ENCODE measurements at places on chromosomes 13 and 19.

- no peak for DNase-seq
Observed at GRCh38 chr19:57802269-57802668, 12.4 kb downstream of the ZNF552 start.

- no peak for DNase-seq
Observed at GRCh38 chr13:29279356-29280254, 315.9 kb downstream of the SLC7A1 start.

- peak; percentile 25 for DNase-seq
Observed at GRCh38 chr19:11551603-11552235, 7.3 kb downstream of the ELOF1 start.

- no peak for DNase-seq
Observed at GRCh38 chr13:43269037-43269481, 245.7 kb downstream of the DNAJC15 start.

DNA sequence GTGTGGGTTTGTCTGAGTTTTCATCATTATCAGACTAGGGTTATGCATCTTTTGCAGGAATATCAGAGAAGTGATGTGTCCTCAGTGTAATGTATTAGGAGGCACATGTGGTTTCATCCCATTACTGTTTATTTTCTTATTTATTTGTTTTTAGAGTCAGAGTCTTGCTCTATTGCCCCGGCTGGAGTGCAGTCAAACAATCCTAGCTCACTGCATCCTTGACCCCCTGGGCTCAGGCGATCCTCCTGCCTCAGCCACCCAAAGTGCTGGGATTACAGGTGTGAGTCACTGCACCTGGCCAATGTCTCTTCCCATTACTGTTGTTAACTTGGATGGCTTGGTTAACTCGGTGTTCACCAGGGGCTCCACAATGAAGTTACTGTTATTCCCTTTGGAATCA, 67.4 kb downstream of the MAP4K1 start:
- no peak for DNase-seq

GRCh38 chr19:12544401-12544876, 6.8 kb downstream of the ZNF564 start:
- no peak for DNase-seq

GRCh38 chr19:3003046-3003445, 25.7 kb downstream of the TLE6 start:
- no peak for DNase-seq

GRCh38 chr13:59715611-59716010, 448.1 kb downstream of the DIAPH3 start:
- DNase-seq, result no peak

- DNase-seq, result no peak
Observed at GRCh38 chr13:29994911-29995595, 144.6 kb upstream of the UBL3 start.

GRCh38 chr19:35775046-35775297, 392 bp upstream of the ARHGAP33 start:
- DNase-seq, result no peak

GRCh38 chr19:44718441-44719261, 19.7 kb downstream of the CEACAM16 start:
- DNase-seq, result no peak

GRCh38 chr19:50835785-50836542, 2.6 kb upstream of the KLK15 start:
- peak; percentile 43 for DNase-seq

DNA sequence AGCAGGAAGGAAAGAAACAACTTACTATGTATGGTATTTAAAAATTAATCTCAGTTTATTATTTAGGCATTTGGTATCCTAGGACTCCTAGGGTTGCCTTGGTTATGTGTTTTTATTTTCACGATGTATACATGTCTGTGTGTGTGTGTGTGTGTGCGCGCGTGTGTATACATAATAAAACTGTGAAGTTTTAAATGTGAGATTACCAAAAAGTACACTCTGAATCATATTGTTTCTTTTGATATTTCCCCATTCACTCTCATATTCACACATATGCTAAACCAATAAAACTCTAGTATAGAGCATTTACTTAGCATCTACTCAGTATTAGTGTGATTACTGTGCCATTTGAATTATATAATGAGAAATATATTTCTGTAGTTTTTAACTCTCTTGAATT, 30.8 kb upstream of the NDFIP2 start:
- DNase-seq, result no peak

- DNase-seq, result no peak
Observed at GRCh38 chr19:43318796-43319314, 34.6 kb upstream of the CD177 start.

DNA sequence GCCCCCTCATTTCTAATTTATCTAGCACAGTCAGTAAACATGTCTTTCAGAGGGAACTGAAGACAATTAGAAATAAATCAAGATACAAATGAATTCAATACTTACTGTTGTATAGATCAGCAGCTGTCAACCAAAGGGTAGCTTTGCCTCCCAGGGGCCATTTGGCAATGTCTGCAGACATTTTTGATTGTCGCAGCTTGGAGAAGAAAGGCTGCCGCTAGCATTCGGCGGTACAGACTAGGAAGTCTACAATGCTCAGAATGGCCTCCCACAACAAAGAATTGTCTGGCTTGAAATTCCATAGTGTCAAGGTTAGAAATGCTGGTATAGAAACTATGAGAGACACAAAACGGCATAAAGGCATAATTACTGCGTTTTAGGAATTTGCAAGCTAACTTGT, 91.6 kb downstream of the RGCC start:
- no peak for DNase-seq

DNA sequence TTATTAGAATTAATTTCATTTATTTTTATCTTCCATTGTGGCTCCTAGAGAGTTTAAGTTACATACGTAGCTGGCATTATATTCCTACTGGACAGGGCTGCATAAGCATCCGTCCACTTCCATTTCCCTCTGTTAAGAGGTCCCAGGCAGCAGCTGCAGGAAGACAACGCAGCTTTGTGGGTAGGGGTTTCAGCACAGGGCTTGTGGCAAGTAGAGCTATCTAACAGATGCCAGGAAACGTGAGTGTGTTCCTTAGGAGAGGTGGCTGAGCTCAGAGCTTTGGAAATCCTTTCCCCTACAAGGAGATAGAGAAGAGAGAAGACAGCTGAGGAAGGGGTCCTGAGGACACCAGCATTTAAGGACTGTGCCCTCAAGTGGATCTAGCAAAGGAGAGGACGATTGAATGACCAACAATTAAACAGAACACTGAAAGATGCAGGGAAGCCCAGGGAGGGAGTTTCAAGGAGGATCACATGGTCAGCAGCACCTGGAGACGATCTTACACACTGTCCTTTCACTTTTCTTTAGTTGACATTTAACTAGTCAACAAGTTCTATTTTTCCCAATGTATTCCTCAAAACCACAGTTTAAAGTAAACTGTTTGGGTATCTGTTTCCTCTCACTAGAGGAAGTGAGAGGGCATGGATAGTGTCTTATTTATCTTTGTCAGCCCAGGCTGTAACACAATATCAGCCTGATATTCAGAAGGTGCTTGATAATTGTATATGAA, 2.3 kb upstream of the N4BP2L1 start:
- no peak for DNase-seq

DNA sequence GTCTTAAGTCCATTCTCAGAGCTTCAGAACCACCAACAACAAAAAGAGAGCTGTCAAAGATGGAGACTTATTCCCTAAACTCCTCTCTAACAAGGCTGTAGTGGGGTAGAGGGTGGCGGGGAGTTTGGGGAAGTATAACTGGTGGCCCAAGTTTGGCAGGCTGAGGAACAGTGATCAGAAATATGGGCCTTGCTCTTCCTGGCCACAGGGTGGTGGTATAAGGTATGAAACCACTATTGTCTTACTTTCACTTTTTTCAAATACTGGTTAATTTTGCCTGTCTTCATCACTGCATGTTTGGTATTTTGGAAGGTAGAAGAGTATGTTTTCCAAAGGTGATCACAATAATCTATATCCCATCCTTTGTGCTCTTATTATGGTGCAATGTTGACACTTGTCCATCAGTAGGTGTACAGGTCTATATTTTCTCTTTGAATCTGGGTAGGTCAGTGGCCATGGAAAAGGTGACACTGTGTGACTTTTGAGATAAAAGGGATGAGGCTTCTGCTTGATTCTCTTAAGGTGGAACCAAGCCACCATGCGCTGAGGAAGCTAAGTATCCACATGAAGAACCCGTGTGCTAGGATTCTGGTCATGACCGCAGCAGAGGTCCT, 23.2 kb upstream of the GPC5 start:
- DNase-seq, result no peak

DNA sequence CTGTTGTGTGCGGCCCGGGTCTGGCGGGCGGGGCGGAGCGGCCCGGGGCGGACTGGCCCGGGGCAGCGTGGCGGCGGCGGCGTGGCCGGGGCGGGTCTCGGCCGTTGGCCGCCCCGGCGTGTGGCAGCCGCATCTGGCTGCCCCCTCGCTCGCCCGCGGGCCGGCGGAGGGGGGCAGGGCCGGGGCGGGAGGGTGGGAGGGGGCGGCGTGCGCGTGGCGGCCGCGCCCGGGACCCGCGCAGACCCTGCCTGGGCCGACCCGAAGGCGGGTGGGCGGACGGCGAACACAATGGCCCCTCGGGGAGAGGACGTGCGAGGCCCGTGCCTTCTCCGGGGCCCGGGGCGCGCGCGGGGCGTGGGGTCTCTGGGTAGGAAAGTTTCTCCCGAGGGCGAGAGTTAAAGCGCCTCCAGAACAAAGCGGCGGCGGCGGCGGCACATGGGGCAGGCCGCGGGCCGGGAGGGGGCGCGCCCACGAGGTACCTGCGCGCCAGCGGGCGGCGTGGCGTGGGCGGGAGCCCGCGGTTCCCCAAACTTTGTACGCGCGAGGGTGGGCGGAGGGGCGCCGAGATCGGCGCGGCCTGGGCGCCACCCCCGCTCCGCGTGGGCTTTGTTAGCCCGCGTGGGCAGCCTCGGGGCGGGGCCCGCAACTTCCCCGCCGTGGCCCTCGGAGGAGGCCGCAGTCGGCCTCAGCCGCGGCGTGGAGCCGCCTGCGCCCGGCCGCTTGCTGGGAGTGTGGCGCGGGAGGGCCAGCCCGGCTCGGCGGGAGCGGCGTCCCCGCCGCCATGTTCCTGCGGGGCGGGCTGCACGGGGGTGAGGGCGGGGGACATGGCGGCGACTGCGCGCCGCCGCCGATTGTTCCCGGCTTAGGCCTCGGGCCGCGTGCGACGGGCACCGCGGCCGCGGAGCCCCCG, 764 bp downstream of the MIR17HG start:
- no peak for DNase-seq

DNA sequence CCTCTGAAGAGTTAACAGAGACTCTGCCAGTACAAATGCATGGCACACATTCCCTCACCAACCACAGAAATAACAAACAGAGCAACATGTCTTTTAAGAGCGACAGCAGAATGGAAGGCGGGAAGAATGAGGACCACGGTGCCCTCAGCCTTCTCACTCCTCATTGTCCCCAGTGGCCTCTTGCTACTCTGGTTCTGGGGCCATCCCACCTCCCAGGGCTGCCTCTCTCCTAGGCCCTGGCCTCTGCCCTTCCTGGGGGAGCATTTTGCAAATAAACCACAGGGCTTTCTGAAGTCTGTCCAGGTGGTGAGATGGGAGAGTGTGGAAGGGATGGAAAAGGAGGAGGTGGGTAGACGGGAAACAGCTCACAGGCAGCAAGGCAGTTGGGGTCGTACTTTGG, 28.3 kb downstream of the CYP2B6 start:
- no peak for DNase-seq

GRCh38 chr19:49861107-49861506, 6.3 kb downstream of the PNKP start:
- DNase-seq, result no peak

DNA sequence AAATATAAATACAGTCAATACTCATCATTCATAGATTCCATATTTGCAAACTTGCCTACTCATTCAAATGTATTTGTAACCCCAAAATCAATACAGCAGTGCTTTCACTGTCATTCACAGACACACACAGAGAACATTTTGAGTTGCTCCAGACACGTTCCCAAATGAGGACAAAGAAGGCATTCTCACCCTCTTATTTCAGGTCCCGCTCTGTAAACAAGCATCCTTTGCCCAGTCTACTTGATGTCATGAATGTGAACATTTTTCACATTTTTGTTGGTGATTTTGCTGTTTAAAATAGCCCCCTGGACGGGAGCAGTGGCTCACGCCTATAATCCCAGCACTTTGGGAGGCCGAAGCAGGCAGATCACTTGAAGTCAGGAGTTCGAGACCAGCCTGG, 15.5 kb downstream of the C19orf47 start:
- DNase-seq, result no peak

DNA sequence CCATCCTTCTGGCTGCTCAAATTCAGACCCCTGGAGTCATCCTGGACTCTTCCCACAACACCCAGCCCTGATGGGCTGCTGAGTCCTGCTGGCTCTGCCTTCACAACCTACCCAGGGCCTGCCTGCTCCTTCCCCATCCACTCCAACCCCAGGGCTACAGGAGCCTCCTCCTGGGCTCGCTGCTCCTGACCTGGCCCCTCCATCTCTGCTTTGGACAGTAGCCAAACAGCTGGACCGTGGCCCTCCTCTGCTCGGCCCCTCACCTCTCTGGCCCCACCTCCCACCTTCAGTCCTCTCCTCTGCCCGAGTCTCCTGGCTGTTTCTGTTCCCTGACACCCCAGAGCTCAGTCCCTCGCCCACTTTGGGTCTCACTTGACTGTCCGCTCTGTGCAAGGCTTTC, 66.7 kb downstream of the CEBPG start:
- no peak for DNase-seq

GRCh38 chr13:98171900-98172589, 5.0 kb downstream of the RNF113B start:
- no peak for DNase-seq

- no peak for DNase-seq
Observed at GRCh38 chr13:99087954-99088491, 110.2 kb upstream of the DOCK9 start.

DNA sequence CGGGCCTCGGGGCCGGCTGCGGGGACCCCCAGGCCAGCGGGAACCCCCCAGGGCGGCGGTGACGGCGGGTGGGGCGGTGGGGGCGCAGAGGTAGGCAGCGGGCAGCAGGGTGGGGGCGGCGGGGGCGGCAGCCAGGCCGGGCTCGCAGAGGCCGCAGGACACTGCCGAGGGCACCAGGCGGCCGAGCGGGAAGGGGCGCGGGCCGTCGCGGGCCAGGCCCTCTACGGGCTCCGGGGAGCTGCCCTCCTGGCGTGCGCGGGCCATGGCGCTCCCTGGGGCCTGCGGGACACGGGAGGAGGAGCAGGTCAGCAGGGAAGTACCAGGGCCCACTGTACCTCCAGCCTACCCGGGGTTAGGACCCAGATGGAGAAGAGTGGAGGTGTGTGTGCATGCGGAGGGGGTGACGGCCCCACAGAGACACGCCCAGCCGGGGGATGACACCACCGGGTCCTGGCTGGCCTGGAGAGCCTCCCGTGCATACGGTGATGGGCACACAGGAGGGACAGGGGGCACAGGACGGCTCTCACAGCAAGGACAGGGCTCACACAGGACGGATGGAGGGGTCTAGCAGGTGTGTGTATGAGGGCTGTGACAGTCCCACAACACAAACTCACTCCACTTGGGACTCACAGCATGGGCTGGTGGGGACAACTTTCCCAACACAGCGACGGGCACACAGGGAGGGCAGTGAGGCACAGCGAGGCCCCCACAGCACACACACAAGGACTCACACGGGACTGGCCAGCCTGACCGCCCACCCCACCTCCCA, 2.6 kb downstream of the BBC3 start:
- peak; percentile 42 for DNase-seq

GRCh38 chr19:18322759-18323460, at the start of gene LSM4:
LSM4 (minus strand) TSS chr19:18323076; CDS start chr19:18323020, 56 bp downstream.
- DNase-seq, result peak; percentile 98

GRCh38 chr13:80203496-80203895, 137.4 kb downstream of the SPRY2 start:
- no peak for DNase-seq
